NCI-H2107 (cell line): ENCODE measurements at places on chromosomes 13 and 19.

DNA sequence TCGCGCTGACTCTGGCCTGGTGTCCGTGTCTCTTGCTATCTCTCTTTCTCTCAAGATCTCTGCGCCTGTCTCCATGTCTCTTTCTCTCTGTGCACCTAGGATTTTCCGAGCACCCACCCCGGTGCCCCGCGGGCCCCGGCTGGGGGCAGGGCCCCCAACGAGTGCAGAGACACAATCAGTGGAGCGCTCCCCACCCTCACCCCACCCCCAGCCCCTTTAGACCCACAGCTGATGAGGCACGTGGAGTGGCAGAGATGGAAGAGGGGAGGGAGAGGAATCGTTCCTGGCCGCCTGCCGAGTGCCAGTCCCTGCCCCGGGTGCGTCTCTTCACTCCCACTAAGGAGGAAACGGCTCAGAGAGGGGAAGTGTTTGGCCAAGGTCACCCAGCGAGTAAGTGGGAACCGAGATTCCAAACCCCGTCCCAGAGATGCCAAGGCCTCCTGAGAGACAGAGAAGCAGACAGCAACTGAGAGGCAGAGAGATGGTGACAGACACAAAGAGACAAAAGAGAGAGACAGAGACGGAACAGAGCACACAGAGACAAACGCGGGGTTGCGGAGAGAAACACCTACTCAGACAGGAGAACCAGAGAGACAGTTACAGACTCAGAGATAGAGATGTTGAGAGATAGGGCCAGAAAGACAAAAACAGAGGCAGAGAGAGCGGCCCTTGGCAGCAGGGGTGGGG, 626 bp upstream of the BCL3 start:
- no peak for DNase-seq

- no peak for DNase-seq
Measured at GRCh38 chr19:5713228-5713627, 6.7 kb downstream of the LONP1 start.

- no peak for DNase-seq
Measured at GRCh38 chr13:25848812-25849745, 202.7 kb downstream of the SHISA2 start.

GRCh38 chr13:61695147-61695546, 279.5 kb upstream of the PCDH20 start:
- DNase-seq = no peak

DNA sequence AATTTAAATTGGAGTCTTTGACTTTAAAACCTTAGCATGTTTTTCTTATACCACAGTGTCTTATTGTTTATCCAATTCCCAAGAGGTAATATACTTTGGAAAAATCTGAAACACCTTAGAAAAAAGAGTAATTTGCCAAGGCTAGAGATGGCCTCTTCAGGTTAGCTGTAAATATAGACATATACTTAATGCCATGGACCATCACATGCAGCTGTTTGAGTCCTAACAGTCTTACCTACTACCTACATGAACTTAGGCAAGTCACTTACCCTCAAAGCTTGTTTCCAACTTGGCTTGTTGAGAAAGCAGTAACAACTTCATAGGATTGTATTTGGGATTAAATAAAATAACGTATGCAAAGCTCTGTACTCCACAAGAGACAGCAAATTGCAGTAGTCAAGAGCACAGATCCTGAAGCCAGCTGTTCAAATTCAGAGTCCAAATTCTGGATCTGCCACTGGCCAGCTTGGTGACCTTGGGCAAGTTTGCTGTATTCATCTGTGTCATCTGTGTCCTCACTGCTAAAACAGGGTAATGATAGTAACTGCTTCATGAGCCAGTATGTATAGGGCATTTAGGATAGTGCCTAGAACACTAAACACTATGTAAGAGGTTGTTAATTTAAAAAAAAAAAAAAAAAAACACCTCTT, 13.2 kb upstream of the SPART start:
- DNase-seq = no peak

DNA sequence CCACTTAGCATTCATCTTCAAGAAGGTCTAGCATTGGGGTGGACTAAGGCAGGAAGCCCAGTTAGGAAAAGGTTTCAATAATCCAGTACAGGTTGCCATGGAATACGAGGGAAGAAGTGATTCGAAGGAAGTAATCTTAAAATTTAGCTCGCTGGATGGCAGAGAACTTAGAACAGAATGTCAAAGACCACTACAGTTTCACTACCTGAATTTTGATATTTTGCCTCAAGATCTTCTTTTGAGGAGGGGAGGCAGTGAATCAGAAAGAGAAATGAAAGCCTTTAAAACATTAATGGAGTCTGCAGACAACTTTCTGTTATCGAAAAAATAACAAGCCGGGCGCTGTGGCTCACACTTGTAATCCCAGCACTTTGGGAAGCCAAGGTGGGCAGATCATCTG, 7.0 kb upstream of the RAB8A start:
- DNase-seq = no peak

- DNase-seq = no peak
Measured at GRCh38 chr13:21218351-21219035, 42.0 kb downstream of the MRPL57 start.

DNA sequence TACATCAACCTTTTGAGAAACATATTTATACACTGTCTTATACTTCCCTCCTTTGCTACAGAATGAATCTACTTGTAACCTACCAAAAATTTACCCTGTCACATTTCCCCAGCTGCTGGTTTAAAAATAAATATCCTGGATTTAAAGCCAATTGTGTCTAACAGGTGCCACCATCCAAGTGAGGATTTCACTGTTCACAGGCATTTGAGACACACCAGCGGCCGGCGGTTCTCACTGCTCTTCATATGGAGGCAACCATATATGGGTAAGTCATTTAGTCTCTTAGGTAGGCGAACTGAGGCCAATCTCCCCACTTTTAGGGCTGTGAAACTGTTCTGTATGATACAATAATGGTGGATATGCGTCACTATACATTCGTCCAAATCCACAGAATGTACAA, 26.2 kb downstream of the SLC25A30 start:
- no peak for DNase-seq
